ENCODE measurements at places on chromosomes 16 and 17.

- no peak for DNase-seq
These were observed 9.1 kb downstream of the SHCBP1 start for GRCh38 chr16:46612121-46612520.

GRCh38 chr16:2208308-2208707 is 2.4 kb downstream of the BRICD5 start:
- no peak for DNase-seq

DNA sequence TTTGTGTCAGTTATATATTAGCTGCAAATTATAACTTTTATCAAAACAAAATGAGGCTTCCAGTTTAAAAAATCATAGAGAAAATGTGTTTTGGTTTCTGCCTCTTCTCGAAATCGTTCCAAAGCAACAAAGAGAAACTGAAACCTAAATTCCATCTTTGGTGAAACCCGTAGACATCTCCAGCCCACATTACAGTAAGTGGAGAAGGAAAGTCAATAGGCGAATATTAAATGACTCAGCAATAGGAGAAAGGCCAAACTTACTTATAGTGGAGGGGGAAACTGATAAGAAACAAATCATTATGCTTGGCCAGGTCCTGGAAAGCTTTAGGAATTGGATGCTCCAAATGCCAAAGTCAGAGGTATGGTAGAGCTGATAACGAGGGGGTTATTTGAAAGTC is 103.0 kb upstream of the SHISA6 start:
- DNase-seq, result no peak

GRCh38 chr17:50953518-50953830 is 87.3 kb upstream of the TOB1 start:
- DNase-seq, result no peak

DNA sequence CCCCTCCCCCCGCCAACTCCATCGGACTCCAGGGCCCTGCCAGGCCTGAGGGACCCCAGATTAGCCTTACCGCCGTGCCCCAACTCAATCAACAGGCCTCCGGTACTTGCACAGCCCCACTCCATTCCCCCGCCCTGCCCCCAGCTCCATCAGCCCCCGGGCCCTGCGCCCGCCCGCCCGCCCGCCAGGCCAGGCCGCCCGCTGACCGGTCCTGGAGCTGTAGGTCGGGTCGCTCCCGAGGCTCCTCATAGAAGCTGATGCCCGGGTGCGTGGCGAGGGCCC is 308 bp downstream of the GTF3C1 start:
- no peak for DNase-seq

- no peak for DNase-seq
These were observed 123.5 kb downstream of the ANKRD11 start for GRCh38 chr16:89366561-89367537.

DNA sequence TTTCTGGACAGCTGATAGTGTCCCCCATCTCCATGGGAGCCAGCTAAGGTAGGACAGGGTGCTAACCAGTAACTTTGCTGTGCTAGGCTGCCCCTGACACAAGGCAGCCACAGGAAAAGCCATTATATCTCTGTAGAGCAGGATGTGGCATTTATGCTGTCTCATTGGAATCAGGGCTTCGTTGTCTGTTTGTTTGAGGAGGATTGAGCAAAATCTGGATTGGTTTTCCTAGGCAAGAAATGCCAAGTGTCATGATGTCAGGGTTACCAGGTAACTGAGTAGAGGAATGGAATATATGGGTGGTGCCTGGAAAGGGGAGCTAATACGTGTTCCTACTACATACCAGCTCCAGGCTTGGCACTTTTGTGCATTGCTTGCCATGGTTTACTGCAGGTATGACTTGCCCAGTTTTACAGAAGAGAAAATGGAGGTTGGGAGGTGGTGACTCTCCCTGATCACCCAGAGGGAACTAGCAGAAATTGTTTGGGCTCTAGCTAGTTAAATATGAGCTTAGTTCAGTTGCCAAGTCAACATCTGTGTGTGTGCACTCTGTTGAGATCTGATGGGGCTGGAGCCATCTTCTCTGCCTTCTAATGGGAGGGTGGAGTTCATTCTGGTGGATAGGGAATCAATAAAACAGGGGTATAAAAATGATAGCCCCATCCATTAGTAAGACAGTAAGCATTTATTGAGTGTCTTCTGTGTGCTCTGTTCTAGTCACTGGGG is 33.9 kb downstream of the GNAO1 start:
- DNase-seq, result no peak

GRCh38 chr17:66684261-66684660 is 150.7 kb upstream of the CACNG5 start:
- DNase-seq, result no peak

DNA sequence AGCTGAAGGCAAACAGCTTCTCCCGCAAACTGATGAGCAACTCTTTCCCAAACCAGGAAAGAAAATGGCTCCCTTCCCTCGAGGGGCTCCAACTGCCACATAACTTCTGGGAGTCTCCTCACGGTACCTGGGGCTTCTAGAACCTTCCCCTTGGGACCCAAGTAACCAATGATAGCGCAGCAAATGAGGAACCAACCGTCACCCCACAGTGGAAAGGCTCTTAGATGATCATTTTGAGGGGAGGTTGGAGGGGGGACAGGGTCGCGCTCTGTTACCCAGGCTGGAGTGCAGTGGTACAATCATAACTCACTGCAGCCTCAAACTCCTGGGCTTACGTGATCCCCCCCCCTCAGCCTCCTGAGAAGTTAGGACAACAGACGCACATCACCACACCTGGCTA is at the start of gene DNAH17:
TSS of gene DNAH17 (minus strand) at position 101 of the 400 bp plus-strand sequence. CDS start 2,339 bp downstream, outside the sequence.
- DNase-seq, result no peak

DNA sequence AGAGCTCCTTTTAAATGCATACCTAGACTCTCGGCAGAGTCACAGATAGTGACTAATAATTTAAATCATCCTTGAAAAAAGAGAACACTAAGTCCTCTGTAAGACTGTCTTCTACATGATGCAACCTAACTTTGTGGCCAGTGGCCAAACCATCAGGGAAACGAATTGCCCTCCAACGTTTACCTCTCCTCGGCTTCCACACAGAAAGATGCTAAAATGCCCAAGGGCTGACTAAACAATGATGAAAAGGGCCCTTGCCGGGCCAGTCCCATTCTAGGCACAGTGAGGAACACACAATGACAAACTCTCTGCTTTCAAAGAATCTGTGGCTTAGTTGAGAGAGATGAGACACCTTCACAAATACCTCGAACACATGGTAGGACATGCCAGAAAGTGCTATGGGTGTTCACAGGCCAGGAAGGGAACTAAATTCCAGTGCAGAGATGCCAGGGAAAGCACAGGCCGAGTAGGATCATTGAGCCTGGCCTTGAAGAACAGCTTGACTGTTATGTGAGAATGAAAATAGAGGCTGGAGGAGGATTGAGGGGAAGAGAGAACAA is 35.3 kb upstream of the PITPNM3 start:
- DNase-seq, result no peak

- DNase-seq, result no peak
These were observed 161.9 kb upstream of the XYLT1 start for GRCh38 chr16:17632667-17633066.

DNA sequence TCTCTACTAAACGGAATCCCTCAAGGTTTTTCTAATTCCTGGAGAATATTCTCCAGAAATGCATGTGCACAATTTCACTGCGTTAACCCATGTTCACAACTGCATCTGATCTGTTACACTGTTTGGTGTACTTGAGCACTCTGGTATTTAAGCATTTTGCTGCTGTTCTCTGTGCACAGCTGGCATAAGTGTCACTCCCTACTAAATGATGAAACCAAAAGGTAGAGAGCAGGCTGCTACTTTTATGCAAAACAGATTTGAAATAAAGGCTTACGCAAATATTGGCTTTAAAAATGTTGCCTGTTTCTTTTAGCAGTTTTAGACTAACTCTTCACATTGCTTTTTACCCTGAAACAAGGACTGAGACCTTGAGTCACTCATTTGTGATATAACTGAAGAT is 41.7 kb downstream of the ESRP2 start:
- no peak for DNase-seq

GRCh38 chr17:58587713-58588117 is 73.3 kb upstream of the MTMR4 start:
- DNase-seq, result peak; percentile 34

GRCh38 chr16:20004931-20005330 is 68.8 kb downstream of the GPR139 start:
- no peak for DNase-seq

- DNase-seq, result no peak
These were observed 20.3 kb downstream of the METRNL start for GRCh38 chr17:83099570-83100181.
